ENCODE measurements at places on chromosomes 7 and 10.

- DNase-seq, result no peak
These were observed 80.8 kb upstream of the MKX start for GRCh38 chr10:27826369-27826768.

DNA sequence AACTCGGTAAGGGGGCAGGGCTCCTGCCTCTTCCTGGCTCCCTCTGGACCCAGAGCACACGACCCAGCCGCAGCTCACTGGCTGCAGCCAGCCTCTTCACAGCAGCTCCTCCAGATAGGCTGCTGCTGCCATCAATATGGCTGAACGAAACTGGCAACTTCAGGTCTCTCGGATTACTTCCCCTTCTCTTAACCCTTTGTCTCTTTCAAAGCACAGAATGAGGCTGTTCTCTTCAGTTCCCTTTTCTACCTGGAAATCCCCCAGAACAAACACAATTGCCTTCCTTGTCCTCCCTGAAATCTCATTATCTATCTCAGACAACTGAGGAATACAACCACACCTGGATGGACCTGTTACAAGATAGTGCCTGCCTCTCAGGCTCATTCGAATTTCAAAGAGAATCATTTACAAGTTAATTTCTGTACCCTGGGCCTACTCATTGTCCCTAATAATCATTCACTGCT is 193.4 kb upstream of the MBL2 start:
- no peak for DNase-seq

- DNase-seq, result no peak
These were observed 17.2 kb upstream of the GIMAP8 start for GRCh38 chr7:150432915-150433892.

- no peak for DNase-seq
These were observed 119.9 kb upstream of the COL1A2 start for GRCh38 chr7:94274828-94275227.

GRCh38 chr7:46554688-46555422 is 633.8 kb upstream of the IGFBP3 start:
- peak; percentile 44 for DNase-seq

DNA sequence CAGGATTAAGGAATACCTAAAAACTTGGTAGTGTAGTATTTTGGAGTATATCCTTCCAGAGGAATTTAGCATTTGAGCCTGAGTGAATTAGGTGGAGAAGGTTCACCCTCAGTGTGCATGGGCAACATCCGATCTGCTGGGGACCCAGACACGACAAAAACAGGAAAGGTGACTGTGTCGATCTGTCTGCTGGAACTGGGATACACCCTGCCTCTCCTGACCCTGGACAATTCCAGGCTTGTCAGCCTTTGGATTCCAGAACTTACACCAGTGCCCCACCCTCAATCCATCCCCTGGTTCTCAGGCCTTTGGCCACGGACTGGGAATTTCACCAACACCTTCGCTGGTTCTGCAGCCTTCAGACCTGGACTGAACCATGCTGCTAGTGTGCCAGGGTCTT is 41.9 kb downstream of the PTPRE start:
- no peak for DNase-seq

DNA sequence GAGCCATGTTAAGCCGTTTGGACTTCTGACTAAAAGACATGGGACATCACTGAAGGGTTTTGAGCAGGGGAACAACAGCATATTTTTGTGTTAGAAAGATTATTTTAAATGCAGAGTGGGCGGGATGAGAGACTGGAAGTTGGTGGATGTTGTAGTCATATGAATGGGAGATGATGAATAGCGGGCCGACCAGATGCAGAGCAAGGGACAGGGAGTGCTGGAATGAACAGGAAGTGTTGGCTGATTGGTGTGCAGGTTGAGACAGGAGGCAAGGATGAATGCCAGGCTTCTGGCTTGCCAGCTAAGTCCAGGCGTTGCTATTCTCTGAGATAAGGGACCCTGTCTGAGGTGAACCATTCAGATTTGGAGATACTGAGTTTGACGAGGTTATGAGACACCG is 38.0 kb downstream of the GAD2 start:
- no peak for DNase-seq

DNA sequence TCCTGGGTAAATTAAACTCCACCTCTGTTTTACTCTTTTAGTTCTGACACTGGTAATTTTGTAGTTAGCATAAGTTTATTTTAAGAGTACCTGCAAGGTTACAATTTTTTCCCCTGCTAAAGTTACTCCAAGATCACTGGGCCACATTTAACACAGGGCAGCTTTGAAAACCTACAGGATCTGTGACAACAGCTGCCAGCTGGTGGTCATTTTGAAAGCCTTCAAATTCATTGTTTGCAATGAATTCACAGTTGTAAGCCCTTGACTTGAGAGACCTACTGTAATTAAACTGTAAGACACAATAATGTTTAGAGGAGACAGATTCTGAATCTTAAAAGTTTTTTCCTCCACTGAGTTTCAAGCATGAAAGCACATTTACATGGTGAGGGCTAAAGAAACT is 129.6 kb downstream of the CNOT4 start:
- no peak for DNase-seq

DNA sequence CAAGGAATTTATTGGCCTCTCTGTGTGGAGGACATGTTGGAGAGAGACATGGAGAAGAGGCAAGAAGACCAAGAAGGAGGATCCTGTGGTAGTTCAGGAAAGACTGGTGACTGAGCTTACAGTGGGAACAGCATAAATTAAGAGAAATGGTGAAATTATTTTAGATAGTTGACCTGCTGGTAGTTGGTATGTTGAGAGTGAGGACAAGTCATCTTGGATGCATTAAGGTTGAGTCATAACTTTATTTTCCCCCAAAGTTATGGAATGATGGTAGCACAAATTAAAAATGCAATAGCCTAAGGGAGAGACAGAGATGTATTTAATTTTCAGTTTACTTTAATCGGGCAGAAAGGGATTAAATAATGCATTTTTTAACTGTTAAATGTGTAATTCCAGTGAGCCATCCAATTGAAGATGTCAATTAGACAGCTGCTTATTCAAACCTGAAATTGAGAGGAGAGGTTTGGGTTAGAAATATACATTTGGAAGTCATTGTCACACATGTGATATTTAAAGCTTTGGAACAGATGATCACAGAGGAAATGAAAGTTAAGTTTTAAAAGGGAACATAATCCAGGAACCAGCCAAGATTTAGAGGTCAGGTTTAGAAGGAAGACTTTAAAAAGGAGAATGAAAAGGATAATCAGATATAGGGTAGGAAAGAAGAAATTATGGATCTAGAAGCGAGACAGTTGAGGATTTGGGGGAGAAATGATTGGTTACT is 80.6 kb downstream of the DGKB start:
- peak; percentile 69 for DNase-seq

GRCh38 chr10:58453105-58453504 is 59.6 kb upstream of the BICC1 start:
- no peak for DNase-seq

GRCh38 chr10:103278862-103279298 is 1.9 kb downstream of the INA start:
- no peak for DNase-seq

DNA sequence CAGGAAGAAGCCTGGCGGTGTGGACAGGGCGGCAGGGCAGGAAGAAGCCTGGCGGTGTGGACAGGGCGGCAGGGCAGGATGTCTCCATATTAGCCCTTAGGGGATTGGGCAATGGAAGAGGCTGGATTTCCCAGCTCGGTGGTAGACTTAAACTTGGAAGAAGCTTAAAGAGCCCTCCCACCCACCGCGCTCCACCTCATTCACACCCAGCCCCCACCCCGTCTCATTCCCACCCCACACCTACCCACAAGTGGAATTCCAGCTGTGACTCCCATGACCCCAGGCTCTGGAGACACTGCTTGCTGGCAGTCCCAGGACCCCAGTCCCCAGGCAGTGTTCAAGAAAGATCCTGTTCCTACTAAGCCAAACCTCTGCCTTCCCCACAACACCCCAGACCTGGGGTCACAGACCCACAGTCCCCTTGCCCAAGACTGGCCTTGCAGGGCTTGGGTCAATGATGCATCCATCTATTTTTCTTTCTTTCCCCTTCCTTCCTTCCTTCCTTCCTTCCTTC is 34.0 kb downstream of the SPDYE6 start:
- no peak for DNase-seq

GRCh38 chr10:71774916-71775702 is 1.8 kb upstream of the VSIR start:
- no peak for DNase-seq

GRCh38 chr7:35446091-35446490 is 192.2 kb upstream of the TBX20 start:
- no peak for DNase-seq

DNA sequence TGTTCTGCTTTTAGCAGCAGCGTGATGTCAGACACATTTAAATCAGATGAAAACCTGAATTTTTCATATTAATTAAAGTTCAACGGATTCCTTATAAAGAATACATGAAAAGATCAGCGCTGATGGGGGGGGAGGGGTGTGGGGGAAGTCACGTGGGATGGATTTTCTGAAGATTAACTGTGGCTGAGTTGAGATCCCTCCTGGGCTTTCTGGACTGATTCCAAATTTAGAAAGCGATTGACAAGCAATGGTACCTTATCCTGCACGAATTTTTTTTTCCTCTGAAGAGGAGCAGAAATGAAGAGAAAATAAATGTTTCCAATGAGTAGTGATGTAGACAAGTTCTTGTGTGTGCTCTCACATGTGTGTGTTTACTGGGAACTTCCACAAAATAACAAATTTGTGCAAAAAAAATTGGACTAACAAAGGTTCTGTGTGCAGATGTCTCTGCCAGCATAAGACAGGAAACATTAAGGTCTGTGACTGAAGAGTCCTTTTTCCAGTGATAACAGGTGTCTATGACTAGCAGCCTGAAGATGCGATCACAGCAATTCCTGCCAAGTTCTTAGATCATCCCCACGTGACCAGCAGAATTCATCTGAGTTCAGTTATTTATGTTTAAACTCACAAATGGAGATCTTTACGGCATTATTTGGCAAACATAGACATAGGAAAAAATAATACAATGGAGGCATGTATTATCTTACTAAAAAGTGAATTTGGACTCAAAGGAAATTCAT is 585.2 kb upstream of the CELF2 start:
- no peak for DNase-seq

All from HCEC 1CT (cell line).